ENCODE measurements at places on chromosomes 6 and 20.

DNA sequence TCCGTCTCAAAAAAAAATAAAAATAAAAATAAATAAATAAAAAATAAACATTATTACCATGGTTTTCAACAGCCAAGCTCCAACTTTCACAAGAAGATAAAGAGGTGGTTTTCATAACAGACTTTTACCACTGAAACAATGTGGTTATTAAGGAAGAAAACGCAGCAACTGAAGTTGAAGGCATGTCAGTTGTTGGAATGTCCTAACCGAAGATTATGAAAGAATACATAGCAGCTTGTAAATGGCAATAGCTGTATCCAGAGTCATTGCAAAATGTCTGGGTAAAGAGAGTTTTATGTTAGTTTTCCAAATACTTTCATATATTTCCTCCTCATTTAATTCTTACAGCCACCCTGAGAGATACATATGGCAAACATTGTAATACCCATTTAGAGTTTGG, 161.6 kb upstream of the MARCKS start:
- no peak for DNase-seq

DNA sequence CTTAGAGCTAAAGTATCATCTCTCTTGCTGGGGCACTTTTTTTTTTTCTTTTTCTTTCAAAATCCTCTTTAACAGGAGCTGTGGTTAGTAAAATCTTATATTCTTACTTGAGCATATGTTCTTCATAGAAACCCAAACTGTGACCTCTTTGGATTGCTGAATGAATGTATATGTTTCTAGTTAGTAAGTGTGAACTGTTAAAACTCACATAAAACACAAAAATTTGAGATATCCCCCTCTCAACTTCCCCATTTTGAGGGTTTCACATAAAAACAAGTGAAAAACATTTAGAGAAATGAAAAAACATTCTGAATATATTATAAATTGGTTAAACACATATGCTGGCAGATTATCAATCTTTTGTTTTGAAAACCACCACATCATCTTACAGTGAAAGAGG, 78.1 kb downstream of the INSM1 start:
- DNase-seq: no peak

GRCh38 chr6:161268531-161269210, 5.2 kb downstream of the AGPAT4 start:
- DNase-seq: no peak

DNA sequence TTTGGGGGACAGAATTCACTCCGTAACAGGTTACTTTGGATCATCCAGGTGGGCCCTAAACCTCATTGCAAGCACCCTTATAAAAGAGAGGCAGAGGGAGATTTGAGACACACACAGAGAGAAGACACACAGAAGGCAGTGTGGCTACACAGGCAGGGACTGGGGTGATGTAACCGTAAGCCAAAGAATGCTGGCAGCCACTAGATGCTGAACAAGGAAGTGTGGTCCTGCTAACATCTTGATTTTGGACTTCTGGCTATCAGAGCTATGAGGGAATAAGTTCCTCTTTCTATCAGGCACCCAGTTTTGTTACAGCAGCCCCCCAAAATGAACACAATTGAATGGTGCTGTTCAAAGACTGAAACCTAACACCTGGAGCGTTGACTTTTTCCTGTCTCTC, 191.3 kb upstream of the MYLIP start:
- no peak for DNase-seq

- DNase-seq: no peak
Observed at GRCh38 chr6:149487316-149487715, 2.5 kb upstream of the ZC3H12D start.

- DNase-seq: no peak
Observed at GRCh38 chr20:8837396-8837795, 231.5 kb upstream of the PLCB4 start.

DNA sequence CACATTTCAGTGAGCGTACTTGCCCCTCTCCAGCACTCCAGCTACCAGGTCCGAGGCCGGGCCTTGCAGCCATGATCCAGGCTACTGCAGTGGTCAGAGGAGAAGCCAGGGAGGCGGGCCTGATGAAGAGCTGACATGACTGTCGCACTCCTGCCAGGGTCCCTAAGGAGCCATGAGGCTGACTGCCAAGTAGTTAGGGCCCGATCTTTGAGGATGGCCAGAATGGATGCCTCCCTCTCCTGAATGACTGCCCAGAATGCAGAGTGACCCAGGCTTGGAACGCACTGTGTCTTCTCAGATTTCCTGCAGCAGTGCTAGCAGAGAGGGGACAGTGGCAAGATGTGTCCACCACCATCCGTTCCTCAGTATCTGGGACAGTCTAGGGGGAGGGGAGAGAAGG, 24.7 kb upstream of the LRFN2 start:
- DNase-seq: no peak

DNA sequence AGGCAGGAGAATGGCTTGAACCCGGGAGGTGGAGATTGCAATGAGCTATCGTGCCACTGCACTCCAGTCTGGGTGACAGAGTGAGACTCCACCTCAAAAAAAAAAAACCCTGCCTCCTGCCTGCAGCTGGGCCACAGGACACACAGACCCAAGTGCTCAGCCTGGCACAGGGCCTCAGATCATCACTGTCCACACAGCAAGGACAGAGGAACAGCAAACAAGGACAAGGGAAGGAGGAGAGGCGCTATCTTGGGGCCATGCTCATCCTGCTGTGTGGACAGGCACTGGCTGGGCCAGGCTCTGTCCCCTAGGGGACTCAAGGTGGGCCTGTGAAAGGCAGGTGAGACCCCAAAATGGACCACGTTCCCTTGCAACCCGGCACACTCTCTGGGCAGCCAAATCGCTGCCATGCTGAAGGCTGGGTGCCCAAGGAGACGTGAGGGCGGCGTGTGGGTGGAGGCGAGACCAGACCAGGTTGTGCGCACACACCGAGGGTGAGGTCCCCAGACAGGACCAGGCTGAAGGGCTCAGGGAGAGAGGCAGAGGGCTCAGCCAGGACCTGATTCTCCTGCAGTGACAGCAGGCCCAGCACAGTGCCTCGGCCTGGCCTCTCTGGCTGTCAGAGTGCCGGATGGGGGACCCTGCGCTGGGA, 9.1 kb downstream of the UCKL1 start:
- DNase-seq: no peak

GRCh38 chr6:41372832-41373626, 37.6 kb downstream of the NCR2 start:
- DNase-seq: peak; percentile 25

DNA sequence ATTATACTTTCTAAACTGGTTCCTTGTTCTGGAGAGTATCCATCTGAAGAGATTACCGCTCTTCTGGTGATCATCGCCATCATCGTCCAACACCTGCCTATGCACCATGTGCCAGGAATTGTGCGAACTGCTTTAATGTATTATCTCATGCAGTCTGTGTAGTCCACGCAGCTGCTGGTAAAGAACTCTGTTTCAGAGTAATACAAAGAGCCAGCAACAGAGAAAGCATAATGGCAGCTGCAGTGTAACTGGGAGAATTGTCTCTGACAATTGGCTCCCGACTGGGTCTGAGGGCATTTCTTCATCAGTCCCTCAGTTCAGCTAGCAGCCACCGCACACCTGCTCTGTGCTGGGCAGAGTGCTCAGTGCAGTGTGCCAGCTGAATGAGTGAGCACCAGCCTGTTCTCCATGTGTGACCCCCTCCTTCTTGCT, 383.4 kb downstream of the GRIK2 start:
- DNase-seq: no peak

DNA sequence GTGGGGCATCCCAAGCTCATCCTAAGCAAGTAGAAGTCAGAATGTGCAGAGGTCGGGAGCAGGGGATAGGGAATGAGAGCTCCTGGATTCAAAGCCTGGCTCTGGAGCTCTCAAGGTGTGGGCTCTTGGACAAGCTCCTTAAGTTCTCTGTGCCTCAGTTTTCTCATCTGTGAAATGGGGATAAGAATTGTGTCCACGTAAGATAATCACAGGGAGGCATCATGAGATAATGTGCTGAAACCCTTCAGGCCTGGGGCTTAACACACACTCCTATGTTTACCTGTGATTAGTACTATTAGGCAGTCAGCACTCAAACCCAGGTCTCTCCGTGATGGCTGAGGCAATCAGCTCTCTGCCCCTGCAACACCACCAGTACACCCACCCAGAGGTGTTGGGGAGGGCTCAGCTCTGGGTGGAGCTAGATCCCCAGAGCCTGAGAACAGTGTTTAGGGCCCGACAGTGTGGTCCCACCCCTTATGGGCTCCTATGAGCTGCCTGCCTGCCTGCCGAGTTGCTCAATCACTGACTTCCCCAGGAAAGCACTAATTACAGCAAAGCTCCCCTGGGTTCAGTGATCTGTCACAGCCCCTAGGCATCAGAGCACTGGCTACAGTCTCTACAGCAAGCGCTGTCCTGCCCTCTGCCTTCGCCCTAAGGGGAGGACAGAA, 6.3 kb upstream of the SIRPA start:
- DNase-seq: peak; percentile 90

GRCh38 chr6:11172501-11173327, 59.8 kb downstream of the NEDD9 start:
- peak; percentile 28 for DNase-seq

DNA sequence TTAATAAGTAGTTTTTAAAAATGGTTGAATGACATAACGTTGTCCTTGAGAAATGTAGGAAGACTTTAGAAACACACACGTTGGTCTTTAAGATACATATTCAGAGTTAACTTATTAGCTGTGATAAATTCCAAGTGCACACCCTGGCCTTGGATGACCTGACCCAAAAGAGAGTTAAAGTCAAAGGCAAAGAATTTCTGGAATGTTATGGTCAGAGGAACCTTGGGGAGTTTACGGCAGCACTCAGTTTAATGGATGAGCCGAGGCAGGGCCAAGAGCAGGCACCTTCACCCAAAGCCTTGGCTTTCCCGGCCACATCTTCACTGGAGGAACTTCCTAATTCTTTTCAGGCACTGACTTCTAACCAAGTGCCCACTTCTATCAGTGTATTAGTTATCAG, 200.5 kb downstream of the SMOC2 start:
- no peak for DNase-seq

DNA sequence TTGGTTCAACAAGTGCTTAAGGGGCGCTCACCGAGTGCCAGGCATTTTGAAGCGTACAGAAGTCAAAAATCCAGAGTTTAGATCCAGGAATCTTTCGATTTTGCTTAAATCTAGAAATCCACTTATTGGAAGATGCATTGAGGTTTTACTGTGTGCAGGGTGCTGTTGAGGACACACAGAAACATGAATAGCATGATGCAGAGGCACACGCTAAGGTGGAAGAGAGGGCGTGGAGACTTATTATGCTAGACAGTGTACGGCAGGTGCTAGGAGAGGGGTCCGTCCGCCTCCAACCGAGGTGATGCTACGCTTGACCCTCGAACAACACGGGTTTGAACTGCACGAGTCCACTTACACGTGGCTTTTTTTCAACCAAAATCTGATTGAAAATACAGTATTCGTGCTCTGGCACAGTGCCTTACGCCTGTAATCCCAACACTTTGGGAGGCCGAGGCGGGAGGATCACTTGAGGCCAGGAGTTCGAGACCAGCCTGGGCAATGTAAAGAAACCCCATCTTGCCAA, 1.0 kb upstream of the KIF13A start:
- peak; percentile 23 for DNase-seq

- DNase-seq: no peak
Observed at GRCh38 chr6:164870164-164870563, 439.2 kb downstream of the C6orf118 start.

DNA sequence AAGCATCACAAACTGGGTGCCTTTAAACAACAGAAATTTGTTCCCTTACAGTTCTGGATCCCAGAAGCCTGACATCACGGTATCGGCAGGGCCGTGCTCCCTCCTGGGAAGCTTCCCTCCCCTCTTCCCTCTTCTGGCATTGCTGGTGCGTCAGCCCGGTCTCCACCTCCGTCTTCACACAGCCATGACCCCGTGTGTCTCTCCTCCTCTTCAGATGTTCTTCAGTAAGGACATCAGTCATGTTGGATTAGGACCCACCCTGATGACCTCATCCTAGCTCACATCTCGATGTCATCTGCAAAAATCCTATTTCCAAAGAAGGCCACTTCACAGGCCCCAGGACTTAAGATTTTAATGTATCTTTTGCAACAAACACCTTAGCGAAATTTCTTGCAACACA, 38.4 kb upstream of the TBXT start:
- no peak for DNase-seq

- no peak for DNase-seq
Observed at GRCh38 chr6:72916298-72916697, 294.4 kb downstream of the KCNQ5 start.

DNA sequence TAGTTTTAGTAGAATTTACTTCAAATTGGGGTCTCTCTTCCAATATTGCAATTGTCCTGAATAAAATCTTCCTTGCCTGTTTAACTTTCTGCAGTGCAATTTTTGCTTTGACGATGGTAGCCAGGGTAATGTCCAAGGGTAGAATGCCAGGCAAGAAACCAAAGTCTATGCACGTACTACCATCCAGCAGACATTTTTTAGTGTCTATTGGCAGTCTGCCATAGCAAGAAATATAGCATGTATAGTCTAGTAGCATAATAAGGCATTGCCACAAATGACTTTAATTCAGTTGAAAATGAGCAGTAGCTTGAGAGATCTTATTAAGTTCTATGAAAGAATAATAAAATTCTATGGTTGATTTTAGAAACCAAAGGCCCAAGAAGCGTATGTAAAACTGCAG, 62.3 kb upstream of the KCNQ5 start:
- no peak for DNase-seq

- no peak for DNase-seq
Observed at GRCh38 chr6:92271091-92271490, 1148.3 kb downstream of the EPHA7 start.

DNA sequence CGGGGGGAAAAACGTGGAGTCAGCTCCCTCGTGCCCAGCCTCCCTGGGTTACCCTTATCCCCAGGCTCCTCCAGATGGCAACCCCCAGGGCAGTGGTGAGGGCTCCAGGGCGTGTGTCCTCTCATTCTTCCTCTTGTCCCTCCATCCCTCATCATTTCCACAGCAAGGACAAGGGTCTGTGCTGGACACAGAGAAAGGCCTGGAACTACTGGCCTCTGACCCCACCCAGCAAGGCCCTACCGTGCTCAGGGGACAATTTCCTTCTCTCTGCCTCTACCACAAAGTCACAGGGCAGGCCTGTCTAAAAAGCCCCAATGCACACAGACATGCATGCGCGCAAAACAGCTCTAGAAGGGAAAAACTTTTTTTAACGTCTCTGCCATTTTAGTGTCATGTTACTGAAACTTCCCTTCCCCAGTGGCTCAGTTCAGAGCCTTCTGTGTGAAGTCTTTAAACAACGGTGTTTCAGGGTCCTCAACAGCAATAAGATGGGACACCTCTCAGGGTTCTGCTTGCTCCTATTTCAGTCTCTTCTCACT, 1.1 kb upstream of the SLC35B2 start:
- DNase-seq: no peak

DNA sequence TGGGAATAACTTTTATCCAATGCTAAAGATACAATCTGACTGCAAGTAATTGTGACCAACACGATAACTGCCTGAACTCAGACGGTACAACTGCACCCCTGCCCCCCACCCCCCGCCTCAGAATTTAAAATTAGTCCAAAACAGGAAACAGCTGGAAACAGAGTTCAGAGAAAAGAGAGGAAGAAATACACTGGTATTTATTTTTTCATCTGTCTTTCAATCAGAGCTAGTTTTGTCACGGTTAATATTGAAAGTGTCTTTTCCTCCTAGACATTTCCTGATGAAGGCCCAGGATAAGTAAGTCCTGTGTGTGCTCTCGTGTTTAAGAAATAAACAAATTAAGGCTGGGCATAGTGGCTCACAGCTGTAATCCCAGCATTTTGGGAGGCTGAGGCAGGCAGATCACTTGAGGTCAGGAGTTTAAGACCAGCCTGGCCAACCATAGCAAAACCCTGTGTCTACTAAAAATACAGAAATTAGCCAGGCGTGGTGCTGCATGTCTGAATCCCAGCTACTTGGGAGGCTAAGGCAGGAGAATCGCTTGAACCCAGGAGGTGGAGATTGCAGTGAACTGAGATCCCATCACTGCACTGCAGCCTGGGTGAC, 21.5 kb downstream of the ACSS1 start:
- no peak for DNase-seq
